Right lung (tissue), 10 donors: ENCODE measurements at places on chromosomes 3 and 15. TPM values are rescaled to one million over a fixed set of nuclear protein-coding genes. Genes with fewer than 3 reads are reported as not detected.
A peak's percentile ranks its signal among the peaks of the same experiment; 100 is the strongest.

- no peak for DNase-seq
Measured at GRCh38 chr3:195906865-195907683, 1.3 kb downstream of the TNK2 start.

Gene OR5K2
- polyA plus RNA-seq, result 0.18 TPM

DNA sequence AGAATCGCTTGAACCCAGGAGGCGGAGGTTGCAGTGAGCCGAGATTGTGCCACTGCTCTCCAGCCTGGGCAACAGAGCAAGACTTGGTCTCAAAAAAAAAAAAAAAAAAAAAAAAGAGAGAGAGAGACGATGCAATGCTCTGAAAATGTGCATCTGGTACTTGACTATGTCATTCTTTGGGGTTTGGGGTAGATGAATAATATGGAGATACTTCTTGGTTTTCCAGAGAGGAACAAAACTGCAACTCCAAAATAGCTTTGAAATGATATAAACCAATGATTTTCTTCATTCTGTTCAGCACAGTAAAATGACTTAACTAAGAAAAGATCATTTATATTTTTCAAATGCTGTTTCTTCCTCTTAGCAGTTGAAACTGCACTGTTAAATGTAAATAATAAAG, 158.9 kb downstream of the ISL2 start:
- no peak for DNase-seq

Gene HTR3E
- not detected for polyA plus RNA-seq

DNA sequence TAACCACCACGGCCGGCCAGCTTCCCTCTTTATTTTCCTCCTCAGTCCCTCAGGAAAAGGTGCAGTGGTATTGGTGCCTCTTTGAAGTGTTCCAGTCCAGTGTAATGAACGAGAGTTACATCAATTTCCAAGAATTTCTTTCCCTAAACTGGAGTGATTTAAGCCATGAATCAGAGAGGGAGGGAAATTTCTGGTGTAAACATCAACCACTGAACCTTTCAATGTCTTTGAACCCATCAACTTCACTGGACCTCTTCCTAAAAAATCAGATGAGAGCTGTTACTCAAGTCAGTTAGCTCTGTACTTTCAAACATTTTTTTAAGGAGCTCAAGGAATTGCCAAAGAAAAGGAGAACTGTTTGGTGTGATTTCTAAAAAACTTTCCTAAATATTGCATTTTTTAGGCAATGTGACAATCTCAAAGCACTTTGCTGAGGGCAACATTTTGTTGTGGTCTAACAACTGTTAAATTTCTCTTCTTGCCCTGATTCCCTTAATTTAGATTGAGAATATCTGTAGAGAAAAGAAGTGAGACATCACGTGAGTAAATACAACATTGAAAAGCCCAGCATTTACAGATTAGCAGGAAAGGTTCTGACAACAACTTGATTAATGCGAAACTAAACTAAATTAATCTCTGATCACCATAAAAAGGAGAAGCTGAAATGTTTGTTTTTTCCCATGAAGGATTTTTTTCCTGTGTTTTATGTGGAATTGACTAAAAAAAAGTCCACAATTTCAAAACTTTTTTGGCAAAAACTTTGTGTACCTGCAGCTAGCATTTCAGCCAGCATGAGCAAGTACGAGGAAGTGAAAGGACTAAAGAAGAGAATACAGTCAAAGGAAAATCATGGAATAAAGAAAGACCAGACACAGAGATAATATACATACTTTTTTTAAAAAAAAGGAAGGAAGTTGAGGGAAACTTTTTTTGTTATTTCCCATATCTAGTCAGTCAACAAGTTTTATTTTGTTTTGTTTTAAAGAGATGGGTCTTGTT, 9.1 kb upstream of the DAZL start:
- DNase-seq, result no peak

- no peak for DNase-seq
Measured at GRCh38 chr15:77045985-77046384, 24.9 kb downstream of the TSPAN3 start.

Gene TM4SF18
- 8.7 TPM for polyA plus RNA-seq

DNA sequence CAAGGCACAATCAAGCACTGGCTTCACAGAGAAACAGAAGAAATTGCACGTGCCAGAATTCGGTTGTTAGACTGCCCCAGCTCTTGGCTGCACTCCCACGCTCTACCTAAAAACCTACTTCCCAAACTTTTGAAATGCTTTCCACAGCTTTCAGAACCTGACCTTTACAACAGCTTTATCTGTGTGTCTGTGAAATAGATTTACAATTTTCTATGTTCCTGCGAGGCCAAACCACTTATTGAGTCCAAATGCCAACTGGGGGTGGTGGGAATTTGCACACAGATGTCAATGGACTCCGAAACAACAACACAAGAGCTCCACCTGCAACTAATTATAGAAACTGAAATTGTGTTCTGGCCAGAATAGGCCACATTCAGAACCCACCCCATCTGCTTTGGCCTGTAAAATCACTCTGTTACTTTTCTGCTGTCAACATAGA, 44.6 kb downstream of the ERC2 start:
- no peak for DNase-seq

GRCh38 chr3:536417-536813, 339.9 kb downstream of the CHL1 start:
- DNase-seq, result no peak

Gene UBXN7
- polyA plus RNA-seq, result 41.9 TPM

DNA sequence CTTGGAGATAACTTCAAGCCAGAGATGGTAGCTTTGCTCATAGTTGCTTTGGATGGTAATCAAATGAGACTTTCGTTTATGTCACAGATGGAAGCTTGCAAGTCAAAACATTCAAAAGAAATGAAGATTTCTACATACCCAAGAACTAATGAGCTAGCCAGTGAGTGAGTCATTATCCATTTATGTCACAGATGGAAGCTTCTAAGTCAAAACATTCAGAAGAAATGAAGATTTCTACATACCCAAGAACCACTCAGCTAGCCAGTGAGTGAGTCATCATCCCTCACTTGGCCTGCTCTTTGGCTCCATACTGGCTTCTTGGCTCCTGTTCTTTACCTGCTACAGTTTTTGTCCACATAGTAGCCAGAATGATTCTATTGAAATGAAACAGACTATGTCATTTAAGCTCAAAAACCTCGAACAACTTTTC, 559.8 kb upstream of the CBLB start:
- DNase-seq, result no peak

- no peak for DNase-seq
Measured at GRCh38 chr3:10116138-10116460, 624 bp downstream of the BRK1 start.

Gene LMAN1L
- polyA plus RNA-seq, result not detected

GRCh38 chr15:72173401-72173800, 24.2 kb downstream of the GRAMD2A start:
- DNase-seq, result no peak

GRCh38 chr3:16788440-16789056, 96.2 kb upstream of the PLCL2 start:
- DNase-seq, result no peak

GRCh38 chr3:66485291-66485968, 15.4 kb downstream of the LRIG1 start:
- DNase-seq, result no peak

DNA sequence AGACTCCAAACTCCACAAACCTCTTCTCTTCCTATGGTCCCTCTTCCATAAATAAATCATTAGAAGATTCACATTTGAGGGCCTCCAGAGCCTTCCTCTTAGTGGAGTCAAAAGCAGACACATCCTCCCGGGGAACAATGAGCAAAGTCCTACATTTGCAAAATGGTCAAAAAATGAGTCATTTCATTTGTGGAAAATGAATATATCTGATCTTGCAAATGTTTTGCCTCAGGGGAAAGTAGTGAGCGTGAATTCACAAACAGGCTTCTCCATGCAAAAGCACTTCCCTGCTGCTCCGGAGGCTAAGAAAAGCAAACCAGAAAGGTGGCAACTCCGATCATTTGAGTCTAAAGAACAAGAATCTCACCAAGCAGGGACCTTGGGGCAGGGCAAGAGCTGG, 86.7 kb upstream of the IQSEC1 start:
- no peak for DNase-seq

GRCh38 chr3:158842976-158843375, 41.1 kb downstream of the MFSD1 start:
- DNase-seq, result no peak

Gene ESYT3
- 23.2 TPM for polyA plus RNA-seq

DNA sequence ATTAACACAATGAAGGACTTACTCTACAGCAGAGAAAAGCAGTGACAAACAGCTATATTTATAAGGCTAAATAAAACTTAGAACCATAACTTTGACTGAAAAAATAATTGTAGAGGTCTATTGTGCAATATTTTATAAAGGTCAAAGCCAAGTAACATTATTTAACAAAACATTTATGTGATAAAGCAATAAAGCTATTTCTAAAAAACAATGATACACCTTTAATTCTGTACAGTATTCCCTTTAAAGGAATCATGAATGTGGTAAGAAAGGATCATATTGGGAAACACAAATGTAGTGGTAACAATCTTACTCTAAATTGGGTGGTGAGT, 236.4 kb downstream of the ISL2 start:
- no peak for DNase-seq

Gene TMOD2
- 6.7 TPM for polyA plus RNA-seq

Gene MUSTN1
- polyA plus RNA-seq, result 1.7 TPM

DNA sequence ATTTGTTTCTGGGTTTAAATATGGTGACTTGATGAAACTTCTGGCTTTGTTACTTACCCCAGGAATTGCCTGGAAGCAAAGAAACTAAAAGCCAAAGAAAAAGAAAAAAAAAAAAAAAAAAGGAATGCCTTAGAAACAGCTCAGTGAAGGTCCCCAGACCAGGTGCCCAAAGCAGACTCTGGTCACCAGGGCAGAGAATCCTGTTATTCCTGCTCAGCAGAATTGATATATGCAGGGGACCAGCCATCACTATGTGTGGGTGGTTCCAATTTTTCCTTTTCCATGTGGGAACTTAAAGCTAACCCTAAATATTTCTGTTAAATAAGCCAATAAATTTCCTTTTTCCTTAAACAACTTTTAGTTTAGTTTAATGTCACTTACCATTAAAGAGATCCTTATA, 100.8 kb upstream of the TPRG1 start:
- DNase-seq, result no peak

Gene P2RY1
- 15.6 TPM for polyA plus RNA-seq

- peak; percentile 50 for DNase-seq
Measured at GRCh38 chr3:119774444-119774843, 7.5 kb upstream of the NR1I2 start.

- DNase-seq, result no peak
Measured at GRCh38 chr3:33115024-33115768, 1.4 kb downstream of the CRTAP start.
